ENCODE measurements at places on chromosomes 1 and 21.

DNA sequence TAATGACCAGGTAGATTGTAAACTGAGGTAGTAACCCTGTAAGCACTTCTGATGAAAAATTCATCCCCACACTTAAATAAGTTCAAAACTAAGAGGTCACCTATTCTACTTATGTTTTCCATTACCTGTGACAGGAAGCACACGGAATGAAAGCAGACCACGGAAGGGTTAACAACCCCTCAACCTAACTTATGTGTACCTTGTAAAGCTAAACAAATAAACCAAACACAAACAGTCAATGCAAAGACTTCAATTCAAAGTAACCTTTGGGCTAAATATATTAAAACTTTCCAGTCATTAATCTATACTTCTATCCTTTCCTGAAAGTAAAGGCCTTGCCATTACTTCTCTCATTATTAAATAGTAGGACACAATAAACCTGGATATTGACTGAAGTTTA, 7.0 kb downstream of the PPP1R15B start:
- no peak for DNase-seq

DNA sequence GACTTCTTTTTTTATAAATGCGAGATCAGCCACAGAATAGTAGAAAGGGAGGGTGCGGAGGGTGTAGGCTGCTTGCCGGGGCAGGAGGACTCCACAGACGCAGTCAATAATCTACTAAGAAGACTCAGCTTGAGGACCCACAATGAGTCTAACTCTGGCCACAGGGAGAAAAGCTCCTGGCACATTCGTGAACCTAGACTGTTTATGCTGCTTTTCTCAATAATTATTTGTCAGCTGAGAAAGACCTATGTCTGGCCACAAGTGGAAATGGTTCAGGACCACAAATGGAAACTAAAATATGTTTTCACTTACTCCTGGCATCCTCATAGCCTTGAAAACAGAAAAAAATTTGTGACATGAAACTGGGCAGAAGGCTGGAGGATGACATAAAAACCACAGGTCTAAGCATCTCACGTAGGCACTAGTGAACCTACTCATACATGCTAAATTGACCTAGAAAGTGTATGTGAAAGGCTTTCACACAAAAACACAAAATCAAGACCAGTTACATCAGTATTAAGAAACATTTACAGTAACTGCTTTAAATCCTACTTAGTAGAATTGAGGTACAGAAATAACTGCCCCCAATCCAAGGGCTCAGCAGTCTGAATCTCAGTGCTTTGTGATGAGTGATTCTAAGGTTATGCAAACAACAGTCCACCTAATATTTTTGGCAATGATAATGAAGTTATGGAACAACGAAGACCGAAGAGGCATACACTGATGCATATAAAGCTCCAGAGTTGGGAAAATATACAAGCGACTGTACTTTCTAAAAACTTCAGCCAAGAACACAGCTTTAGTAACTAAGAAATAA, 159.5 kb downstream of the SLC45A1 start:
- DNase-seq = no peak

- DNase-seq = no peak
These were observed 133.4 kb downstream of the COP1 start for GRCh38 chr1:176073524-176074157.

DNA sequence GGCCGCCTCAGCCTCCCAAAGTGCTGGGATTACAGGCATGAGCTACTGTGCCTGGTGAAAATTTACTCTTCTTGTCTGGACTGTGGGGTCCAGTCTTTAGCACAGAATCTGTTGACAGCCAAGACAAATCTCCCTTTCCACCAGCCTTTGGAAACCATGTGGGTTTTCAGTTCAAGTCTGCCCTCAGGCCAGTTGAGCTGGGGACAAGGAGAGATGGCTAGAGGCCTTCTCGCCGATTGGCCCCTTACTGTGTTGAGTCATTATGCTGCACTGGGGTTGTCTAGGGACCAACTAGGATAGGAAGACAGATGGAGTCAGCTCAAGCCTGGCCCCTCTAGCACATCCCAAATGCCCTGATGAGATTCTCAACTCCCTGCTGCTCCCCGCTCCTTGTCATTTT, 8.6 kb upstream of the NKAIN1 start:
- no peak for DNase-seq

- no peak for DNase-seq
These were observed 116.2 kb downstream of the TGFBR3 start for GRCh38 chr1:91769742-91770141.

GRCh38 chr1:12326986-12327385, 97.2 kb downstream of the VPS13D start:
- DNase-seq = no peak

- no peak for DNase-seq
These were observed 362.8 kb upstream of the PLXNA2 start for GRCh38 chr1:208606959-208607358.

GRCh38 chr1:172484252-172484651, 40.4 kb upstream of the PIGC start:
- no peak for DNase-seq

DNA sequence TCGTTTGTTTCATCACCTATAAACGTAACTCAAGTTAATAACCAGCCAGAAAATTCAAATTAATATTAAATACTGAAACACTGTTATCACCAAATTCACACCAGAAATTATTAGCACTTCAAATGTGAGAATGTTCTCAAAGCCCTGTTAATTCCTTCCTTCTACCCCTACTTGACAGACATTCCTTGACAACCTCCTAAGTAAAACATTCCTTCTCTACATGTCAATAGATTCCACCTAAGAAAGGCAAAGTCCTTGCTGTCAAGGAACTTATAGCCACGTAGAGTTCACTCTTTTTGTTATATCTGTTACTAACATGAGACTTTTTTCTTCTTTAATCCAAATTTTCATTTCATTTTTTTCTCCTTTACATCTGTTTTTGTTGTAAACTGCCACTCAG, 441.5 kb downstream of the SMYD3 start:
- DNase-seq = no peak

DNA sequence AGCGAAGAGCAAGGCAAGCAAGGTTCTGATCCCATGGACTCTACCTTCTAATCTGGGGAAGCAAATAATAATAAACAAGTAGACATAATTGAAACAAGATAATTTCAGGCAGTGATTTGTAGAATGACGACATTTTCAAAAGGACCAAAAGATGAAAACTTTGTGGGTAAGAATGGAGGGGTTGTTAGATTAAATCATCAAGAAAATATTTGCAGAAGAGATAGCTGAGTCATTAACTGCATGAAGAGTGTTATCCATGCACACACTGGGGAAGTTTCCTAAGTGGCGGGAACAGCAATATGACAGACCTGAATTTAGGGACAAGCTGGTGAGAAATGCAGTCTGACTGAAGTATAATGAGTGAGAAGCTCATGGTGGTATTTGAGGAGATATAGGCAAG, 583.1 kb upstream of the RGS18 start:
- no peak for DNase-seq

DNA sequence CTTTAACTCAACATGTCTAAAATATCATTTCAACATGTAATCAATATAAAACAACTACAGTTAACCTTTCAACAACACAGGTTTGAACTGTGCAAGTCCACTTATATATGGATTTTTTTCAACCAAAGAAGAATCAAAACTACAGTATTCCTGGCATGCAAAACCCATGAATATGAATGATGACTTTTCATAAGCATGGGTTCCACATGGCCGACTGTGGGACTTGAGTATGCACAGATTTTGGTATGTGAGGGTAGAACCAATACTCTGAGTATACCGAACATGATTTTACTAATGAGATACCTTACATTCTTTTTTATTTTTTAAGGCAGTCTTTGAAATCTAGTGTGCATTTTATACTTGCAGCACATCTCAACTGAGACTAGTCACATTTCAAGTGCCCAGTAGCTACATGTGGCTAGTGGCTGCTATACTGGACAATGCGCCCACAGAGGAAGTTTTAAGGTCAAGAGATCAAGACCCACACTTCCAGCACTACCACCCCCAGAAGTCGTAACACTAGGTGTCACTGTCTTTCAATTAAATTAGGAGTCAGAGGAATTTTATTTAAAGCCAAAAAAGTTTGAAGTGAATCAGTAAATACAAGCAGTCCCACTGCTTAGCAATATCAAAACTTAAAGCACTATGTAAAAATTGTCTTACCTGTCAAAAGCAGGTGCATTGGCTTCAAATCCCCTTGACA, 40.0 kb downstream of the SYNJ1 start:
- DNase-seq = no peak

DNA sequence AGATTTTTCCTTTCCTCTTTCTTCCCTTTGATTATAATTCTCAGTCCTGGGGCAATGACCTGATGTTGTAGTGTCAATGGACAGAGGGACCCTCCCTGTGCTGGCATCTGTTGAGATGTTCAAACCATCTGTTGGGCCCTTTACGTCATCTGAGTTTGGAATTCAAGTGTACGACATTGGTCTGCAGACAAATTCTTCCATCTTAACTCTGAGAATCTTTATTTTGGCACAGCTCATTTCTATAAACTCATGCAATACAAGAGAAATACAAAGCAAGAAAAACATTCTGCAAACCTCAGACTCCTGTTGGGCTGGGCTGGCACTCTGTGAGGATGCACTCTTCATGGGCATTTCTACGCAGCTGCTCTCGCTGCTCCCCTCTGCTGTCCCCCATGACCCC, 54.2 kb downstream of the IFI44 start:
- no peak for DNase-seq

- DNase-seq = no peak
These were observed 34.7 kb downstream of the LRRC8D start for GRCh38 chr1:89855413-89856123.

- DNase-seq = no peak
These were observed 1554.8 kb downstream of the KCNT2 start for GRCh38 chr1:195053478-195053877.

- DNase-seq = no peak
These were observed 11.0 kb upstream of the USH2A start for GRCh38 chr1:216434232-216434631.

DNA sequence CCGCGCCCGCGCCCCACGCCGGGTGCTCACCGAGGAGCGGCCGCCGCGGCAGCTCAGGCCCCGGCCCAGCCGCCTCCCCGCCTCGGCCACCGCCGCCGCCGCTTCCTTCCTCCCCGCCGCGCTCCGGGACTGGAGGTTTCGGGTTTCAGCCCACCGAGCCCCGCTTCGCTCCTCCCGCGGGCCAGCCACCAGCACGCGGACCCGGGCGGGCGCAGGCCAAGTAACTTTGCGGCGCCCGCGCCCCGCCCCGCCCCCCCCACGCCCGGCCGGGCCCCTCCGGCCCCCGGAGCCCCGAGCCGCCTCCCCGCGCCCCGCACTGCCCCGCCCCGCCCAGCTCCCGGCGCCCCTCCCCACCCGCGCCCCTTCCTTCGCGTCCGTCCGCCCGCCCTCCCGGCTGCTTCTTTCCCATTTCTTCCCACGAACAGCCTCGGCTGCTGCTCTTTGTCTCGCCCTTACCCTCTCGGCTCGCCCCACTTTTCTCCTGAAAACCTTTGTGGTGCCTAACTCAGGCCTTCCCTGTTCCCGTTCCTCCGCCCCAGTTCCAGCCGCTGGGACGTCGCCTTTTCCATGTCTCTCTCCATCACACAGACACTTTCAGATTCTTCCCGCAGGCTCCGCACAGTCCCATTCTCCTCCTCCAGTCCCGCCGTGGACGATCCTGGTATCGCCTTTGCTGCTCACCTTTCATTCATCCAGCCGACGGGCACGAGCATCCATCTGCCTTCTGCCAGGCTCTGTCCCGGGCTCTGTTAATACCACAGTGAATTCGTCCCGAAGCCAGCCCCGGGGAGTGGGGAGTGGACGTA, at the start of gene GPR161:
GPR161 (minus strand) TSS at position 222 of the 806 bp plus-strand sequence. CDS start 32,080 bp downstream, outside the sequence.
- no peak for DNase-seq

GRCh38 chr1:22796642-22797041, 86.0 kb downstream of the EPHB2 start:
- no peak for DNase-seq

- peak; percentile 52 for DNase-seq
These were observed 38.5 kb upstream of the EGLN1 start for GRCh38 chr1:231460614-231461013.

DNA sequence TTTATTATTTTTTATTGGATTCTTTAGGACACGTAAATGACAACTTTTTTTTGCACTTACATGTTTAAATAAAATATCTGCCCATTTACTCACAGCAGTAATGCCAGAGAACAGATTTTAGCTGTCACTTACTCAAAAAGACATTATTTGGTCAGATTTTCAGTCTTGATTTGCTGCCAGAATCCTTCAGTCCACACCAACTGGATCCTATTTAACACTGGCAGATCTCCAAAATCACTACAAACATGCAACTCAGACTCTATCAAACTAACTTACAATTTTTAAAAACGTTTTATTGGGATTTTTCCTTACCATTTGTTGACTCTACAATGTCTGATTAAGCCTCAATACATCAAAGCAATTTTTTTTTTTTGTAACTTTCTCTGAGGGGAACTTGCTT, 11.1 kb downstream of the ATP6V1G3 start:
- DNase-seq = no peak

DNA sequence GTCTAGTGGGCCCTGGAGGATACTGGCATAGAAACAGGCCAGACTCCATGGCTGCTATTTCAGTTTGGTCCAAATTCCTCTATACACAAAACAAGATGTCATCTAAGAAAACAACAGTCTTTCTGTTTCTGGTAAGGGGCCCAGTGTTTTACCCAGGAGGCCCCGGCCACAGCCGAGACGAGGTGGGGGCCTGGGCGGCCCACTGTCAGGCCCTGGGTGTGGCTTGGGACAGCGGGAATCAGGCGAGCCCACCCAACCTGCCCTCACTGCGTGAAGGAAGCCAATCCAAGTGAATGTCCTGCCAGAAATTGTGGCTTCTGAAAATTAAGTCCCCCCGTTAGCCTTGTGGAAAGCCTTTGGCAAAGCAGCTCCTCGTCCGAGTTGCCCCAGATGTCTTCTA, 31.2 kb upstream of the GPR153 start:
- DNase-seq = no peak

DNA sequence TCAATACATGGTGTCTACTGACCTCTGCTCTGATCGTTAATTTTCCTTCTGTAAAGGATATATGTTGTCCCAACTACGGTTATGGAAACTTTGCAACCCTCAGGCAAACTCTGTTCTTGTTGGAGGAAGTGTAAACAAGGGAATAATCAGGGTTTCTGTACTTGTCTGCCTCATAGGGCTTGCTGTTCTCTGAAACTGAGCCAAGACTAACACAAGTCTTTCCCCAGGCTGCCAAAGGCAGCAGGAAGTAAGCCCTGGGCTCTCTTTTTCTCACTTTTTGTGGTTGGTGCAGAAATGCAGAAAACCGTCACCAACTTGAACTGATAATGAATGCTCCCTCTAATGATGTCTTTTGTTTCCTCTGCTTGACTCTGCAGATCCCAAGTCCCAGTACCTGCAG, 7.6 kb downstream of the CYP4X1 start:
- DNase-seq = no peak

GRCh38 chr1:83764209-83764608, 234.7 kb downstream of the TTLL7 start:
- no peak for DNase-seq

- DNase-seq = no peak
These were observed 1.3 kb upstream of the H3-3A start for GRCh38 chr1:226061068-226061840.

DNA sequence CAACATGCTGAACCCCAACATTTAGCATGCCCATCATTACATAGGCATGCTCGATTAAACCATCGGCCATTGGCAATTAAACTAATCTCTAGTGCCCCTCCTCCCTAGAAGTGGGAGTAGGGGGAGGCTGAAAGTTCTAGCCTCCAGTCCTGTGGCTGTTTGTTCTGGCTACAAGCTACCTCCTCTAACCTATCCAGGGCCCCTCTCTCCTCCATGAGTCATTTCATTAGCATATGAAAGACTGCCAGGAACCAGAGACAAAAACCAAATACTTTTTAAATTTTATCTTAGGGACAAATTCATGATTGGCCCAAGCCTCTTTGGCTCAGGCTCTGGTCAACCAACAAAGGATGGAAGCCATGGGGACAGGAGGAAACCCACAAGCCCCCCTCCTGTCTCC, 231.1 kb downstream of the CACNA1E start:
- no peak for DNase-seq

Data from stimulated activated CD8-positive, alpha-beta memory T cell treated with anti-CD3 and anti-CD28 coated beads, Interleukin-12 subunit alpha, Interleukin-12 subunit beta, amount 100 ng/mL, for 1 hour (primary cell).